ENCODE measurements at places on chromosomes 3 and 15.

- DNase-seq = no peak
Measured at GRCh38 chr3:8647137-8647985, 2.8 kb upstream of the SSUH2 start.

DNA sequence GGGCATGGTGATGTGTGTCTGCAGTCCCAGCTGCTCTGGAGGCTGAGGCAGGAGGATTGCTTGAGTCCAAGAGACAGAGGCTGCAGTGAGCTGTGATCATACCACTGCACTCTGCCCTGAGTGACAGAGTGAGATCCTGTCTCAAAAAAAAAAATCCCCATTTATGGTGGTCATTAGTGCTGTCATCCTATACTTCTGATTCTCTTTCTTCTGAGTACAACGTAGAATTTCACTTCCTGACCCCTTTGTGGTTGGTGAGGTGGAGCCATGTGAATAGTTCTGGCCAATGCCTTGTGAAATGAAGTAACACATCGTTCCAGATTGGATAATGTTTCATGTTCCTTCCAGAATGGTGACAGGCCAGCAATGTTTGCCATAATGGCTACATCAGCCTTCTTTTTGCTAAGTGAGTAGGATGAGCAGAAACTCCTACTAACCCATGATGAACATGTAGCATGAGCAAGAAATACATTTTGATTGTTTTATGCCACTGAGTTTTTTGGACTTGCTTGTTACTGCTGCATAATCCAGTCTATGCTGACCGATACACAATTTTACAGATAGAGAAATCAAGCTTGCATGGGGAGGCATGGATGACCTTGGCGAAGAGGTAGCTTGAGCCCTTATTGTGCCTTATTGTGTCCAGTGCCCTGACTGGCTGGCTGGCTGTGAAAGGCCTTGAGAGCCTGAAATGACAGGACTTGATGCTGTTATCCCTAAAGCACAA is 30.9 kb upstream of the TLE3 start:
- no peak for DNase-seq

DNA sequence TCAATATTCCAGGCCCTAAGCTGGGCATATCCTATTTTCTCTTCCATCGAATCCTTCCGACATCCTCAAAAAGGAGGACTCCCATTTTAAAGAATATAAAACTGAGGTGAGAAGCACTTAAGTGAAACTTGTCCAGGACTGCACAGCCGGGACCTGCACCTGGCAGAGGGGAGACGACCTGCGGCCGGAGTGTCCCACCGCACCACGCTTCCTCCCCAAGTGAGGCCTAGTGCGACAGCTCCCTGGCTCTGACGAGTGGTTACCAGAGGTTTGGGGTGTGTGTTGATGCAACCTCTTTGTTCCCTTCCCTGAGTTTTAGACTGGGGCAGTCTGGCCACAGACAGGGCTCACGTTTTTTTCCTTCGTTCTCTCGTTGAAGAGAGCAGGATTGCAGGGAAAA is 24.9 kb upstream of the ATP2B2 start:
- DNase-seq = no peak

DNA sequence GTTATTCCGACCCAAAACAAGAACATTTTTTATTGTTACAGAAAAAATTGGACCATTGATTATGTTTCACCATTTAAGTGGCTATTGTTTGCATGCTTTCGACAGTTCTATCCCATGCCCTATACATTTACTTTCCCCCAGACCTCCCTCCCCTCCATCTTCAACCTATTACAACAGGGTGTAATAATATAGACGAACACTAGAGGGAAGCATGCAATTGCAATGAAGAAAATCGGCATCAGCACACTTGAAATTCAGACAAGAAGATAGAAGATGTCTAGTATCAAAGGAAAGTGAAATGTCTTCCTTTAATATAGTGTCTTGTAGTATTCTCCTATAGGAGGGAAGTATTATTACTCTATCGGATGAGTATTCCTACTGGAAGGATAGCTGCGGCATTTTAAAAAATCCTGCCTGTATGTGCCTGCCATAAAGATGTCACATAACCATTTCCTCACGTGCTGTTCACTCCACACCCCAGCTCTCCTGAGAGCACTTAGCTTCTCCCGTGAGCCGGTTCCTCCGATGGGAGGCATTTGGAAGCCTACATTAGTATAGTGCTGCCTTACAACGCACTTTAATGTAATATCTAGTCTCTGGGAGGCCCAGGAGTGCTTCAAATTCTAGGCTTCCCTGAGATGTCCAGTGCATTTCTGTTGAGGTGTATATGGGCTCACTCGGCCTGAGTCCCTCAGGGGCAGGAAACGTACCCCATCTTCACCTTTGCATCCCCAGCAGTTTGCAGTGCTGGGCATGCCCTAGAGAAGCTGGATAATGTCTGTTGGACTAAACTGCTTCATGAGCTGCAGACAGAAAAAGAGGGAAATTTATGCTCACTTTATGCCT is 17.8 kb upstream of the ERICH6 start:
- DNase-seq = peak; percentile 86

GRCh38 chr3:133280586-133280985 is 119.3 kb upstream of the BFSP2 start:
- no peak for DNase-seq
